ENCODE measurements at places on chromosomes 6 and 20.

- H3K4me1 ChIP-seq, result no peaks in the 10 kb centered on the region
- no peak overlapping the region for H3K4me3 ChIP-seq
- H3K36me3 ChIP-seq, result no peaks in the 10 kb centered on the region
- ATAC-seq, result no peak
- no peak overlapping the region for H3K27ac ChIP-seq
Observed at GRCh38 chr20:3692706-3693294, 11.0 kb upstream of the ADAM33 start.

GRCh38 chr6:134523051-134523450 lies 205.1 kb upstream of the SGK1 start:
- no peak for ATAC-seq
- peaks cover 9% of the 10 kb centered on the region for H3K4me1 ChIP-seq
- H3K4me3 ChIP-seq, result no peak overlapping the region
- H3K36me3 ChIP-seq, result no peaks in the 10 kb centered on the region
- H3K27ac ChIP-seq, result peak overlapping the region; percentile 13

GRCh38 chr6:36375644-36376155 lies 11.8 kb downstream of the ETV7 start:
- no peak for ATAC-seq
- peaks cover 14% of the 10 kb centered on the region for H3K4me1 ChIP-seq
- no peak overlapping the region for H3K4me3 ChIP-seq
- no peaks in the 10 kb centered on the region for H3K27me3 ChIP-seq

- H3K27ac ChIP-seq, result no peak overlapping the region
- no peaks in the 10 kb centered on the region for H3K36me3 ChIP-seq
- H3K27me3 ChIP-seq, result peaks cover 8% of the 10 kb centered on the region
Observed at GRCh38 chr6:99017150-99017549, 69.4 kb upstream of the FBXL4 start.

- no peaks in the 10 kb centered on the region for H3K36me3 ChIP-seq
- peaks cover 7% of the 10 kb centered on the region for H3K4me1 ChIP-seq
- peaks cover 30% of the 10 kb centered on the region for H3K27me3 ChIP-seq
Observed at GRCh38 chr20:58127701-58128111, 100.7 kb downstream of the ANKRD60 start.

- no peak for ATAC-seq
- no peak overlapping the region for H3K4me3 ChIP-seq
- no peaks in the 10 kb centered on the region for H3K27me3 ChIP-seq
Observed at GRCh38 chr6:131377112-131377705, 195.8 kb upstream of the ARG1 start.

DNA sequence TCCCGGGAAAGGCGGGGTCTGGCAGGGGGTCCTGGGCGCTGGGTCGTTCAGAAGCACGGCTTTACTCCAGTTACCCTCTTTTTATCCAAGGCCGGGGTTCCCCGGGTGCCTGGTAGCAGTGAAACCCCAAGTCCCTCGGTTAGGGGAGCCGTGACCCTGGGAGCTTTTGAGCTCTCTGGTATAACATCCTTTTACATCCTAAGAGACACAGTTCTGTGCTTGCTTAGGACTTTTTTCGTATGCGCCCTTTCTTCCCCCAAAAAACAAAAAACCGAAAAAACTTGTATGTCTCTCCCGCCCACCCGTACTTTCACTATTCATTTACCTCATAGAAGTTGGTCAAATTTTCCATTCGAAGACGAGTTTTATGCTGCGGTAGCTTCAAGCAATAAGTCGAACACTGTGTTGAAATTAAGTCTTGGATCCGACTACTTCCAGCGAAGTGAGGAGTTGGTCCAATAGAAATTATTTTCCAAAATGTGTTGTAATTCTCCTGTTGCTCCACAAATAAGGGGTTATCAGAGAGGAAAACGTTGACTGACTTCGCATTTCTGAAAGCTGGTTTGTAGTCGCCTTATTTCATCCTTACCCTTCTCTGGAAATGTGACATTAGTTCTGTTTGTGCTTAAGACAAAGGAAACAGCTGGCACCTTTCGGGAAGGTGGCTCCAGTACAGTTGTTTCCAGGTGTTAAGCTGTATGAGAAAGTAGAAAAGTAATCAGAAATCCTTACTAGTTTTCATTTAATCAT lies 816 bp upstream of the MAN1A1 start:
- ATAC-seq, result peak; percentile 50
- peaks cover 37% of the 10 kb centered on the region for H3K36me3 ChIP-seq
- H3K27ac ChIP-seq, result peak overlapping the region; percentile 94

- ATAC-seq, result no peak
- H3K27me3 ChIP-seq, result no peaks in the 10 kb centered on the region
- peak overlapping the region; percentile 37 for H3K27ac ChIP-seq
- H3K36me3 ChIP-seq, result peaks cover 19% of the 10 kb centered on the region
- no peak overlapping the region for H3K4me3 ChIP-seq
- peaks cover 5% of the 10 kb centered on the region for H3K4me1 ChIP-seq
Observed at GRCh38 chr6:37321101-37321500, 32.7 kb upstream of the RNF8 start.

DNA sequence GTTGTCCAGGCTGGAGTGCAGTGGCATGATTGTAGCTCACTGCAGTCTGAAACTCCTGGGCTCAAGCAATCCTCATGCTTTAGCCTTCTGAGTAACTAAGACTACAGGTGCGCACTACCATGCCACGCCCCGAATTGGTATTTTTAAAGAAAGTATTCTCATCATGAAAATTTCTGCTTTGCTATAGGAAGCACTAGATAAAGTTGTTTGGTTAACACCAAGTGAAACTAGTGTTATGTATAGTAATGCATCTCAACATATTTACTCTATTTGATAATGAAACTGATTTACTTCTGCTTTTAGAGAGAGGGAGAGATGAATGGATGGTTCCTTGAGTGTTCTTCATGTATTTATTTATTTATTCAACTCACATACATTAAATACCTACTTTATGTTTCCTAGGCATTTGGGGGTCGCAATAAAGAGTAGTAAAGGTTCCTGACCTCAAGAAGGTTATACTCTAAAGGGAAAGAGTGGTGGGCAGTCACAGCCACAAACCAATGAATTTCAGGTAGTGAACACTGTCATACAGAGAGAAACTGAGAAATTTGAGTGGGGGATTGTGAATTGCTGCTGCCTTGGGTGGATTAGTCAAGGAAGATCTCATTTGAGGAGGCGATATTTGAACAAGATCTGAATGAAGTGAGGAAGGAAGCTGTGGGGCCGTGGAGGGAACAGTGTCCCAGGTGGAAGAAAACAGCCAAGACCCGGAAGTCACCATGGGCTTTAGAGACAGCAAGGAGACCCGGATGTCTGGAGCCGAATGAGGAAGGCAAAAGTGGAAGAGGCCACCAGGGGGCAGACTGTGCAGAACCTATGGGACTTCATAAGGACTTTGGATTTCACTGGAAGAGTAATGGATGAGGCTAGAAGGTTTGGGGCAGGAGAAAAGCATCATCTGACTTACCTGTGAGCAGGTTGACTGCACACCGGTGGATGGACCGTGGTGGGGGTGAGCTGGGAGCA lies 185.6 kb downstream of the TSHZ2 start:
- H3K4me1 ChIP-seq, result peaks cover 23% of the 10 kb centered on the region
- H3K36me3 ChIP-seq, result peaks cover 6% of the 10 kb centered on the region
- no peaks in the 10 kb centered on the region for H3K27me3 ChIP-seq

GRCh38 chr6:111423960-111424846 lies 58.8 kb downstream of the REV3L start:
- peak overlapping the region; percentile 45 for H3K4me3 ChIP-seq
- no peak for ATAC-seq
- peaks cover 19% of the 10 kb centered on the region for H3K36me3 ChIP-seq
- peaks cover 26% of the 10 kb centered on the region for H3K4me1 ChIP-seq
- H3K27ac ChIP-seq, result peak overlapping the region; percentile 35
- no peaks in the 10 kb centered on the region for H3K27me3 ChIP-seq

- H3K27me3 ChIP-seq, result no peaks in the 10 kb centered on the region
- no peaks in the 10 kb centered on the region for H3K36me3 ChIP-seq
- no peak overlapping the region for H3K27ac ChIP-seq
- H3K4me1 ChIP-seq, result peaks cover 26% of the 10 kb centered on the region
Observed at GRCh38 chr6:131250122-131250521, 114.9 kb downstream of the AKAP7 start.

GRCh38 chr6:138129190-138129589 lies 22.0 kb upstream of the PERP start:
- H3K4me3 ChIP-seq, result no peak overlapping the region
- H3K27me3 ChIP-seq, result peaks cover 13% of the 10 kb centered on the region
- H3K27ac ChIP-seq, result no peak overlapping the region
- no peaks in the 10 kb centered on the region for H3K36me3 ChIP-seq
- ATAC-seq, result no peak

- ATAC-seq, result no peak
- H3K4me3 ChIP-seq, result no peak overlapping the region
- peaks cover 8% of the 10 kb centered on the region for H3K27me3 ChIP-seq
- no peaks in the 10 kb centered on the region for H3K36me3 ChIP-seq
Observed at GRCh38 chr6:106347219-106347618, 13.3 kb upstream of the CRYBG1 start.

DNA sequence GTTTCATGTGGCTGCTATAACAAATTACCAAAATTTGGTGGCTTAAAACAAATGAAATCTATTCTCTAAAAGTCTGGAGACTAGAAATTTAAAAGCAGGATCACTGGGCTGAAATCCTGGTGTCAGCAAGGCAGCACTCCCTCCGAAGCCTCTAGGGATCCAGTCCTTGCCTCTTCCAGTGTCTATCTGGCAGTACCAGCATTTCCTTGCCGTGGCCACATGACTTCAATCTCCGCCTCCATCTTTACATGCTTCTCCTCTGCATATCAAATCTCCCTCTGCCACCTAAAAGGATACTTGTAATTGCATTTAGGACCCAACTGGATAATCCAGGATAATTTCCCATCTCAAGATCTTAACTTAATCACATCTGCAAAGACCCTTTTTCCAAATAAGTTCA lies 30.2 kb downstream of the ARHGAP18 start:
- H3K36me3 ChIP-seq, result no peaks in the 10 kb centered on the region
- H3K4me3 ChIP-seq, result no peak overlapping the region
- peaks cover 29% of the 10 kb centered on the region for H3K4me1 ChIP-seq
- H3K27me3 ChIP-seq, result no peaks in the 10 kb centered on the region
- H3K27ac ChIP-seq, result no peak overlapping the region
- ATAC-seq, result no peak

DNA sequence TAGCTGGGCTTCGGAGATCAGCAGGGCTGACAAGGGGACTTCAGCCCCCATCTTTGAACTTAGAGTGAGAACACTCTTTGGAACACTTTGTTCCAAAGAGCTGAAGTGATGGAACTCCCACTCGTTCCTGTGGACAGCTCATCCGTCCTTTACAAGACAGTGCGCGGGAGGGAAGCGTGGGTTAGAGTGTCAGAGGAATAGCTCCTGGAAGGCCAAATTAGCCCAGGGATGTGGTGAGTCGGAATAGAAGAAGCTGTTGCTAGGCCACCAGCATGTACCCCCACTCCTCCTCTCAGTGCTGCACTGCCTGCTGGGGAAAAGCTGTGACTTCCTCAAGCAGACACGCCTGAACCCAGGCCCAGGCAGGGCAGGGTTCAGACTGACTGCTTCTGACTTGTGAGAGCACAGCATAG lies 1.7 kb downstream of the SDCBP2 start:
- H3K27me3 ChIP-seq, result no peaks in the 10 kb centered on the region
- H3K4me3 ChIP-seq, result no peak overlapping the region
- ATAC-seq, result no peak
- H3K36me3 ChIP-seq, result peaks cover 8% of the 10 kb centered on the region
- no peak overlapping the region for H3K27ac ChIP-seq

GRCh38 chr6:139257821-139258398 lies 33.9 kb downstream of the TXLNB start:
- H3K4me1 ChIP-seq, result peaks cover 36% of the 10 kb centered on the region
- H3K36me3 ChIP-seq, result no peaks in the 10 kb centered on the region
- H3K4me3 ChIP-seq, result peak overlapping the region; percentile 40

- no peaks in the 10 kb centered on the region for H3K27me3 ChIP-seq
- H3K4me1 ChIP-seq, result peaks cover 13% of the 10 kb centered on the region
- no peaks in the 10 kb centered on the region for H3K36me3 ChIP-seq
- H3K4me3 ChIP-seq, result no peak overlapping the region
Observed at GRCh38 chr6:2909718-2910117, 6.6 kb upstream of the SERPINB9 start.

GRCh38 chr20:11716239-11716944 lies 201.3 kb upstream of the BTBD3 start:
- no peak overlapping the region for H3K4me3 ChIP-seq
- H3K36me3 ChIP-seq, result no peaks in the 10 kb centered on the region
- H3K27me3 ChIP-seq, result no peaks in the 10 kb centered on the region
- H3K27ac ChIP-seq, result no peak overlapping the region

- H3K27ac ChIP-seq, result peak overlapping the region; percentile 96
- no peaks in the 10 kb centered on the region for H3K27me3 ChIP-seq
- H3K36me3 ChIP-seq, result peaks cover 36% of the 10 kb centered on the region
- H3K4me3 ChIP-seq, result peak overlapping the region; percentile 96
Observed at GRCh38 chr6:26383624-26384417, 913 bp downstream of the BTN2A2 start.

DNA sequence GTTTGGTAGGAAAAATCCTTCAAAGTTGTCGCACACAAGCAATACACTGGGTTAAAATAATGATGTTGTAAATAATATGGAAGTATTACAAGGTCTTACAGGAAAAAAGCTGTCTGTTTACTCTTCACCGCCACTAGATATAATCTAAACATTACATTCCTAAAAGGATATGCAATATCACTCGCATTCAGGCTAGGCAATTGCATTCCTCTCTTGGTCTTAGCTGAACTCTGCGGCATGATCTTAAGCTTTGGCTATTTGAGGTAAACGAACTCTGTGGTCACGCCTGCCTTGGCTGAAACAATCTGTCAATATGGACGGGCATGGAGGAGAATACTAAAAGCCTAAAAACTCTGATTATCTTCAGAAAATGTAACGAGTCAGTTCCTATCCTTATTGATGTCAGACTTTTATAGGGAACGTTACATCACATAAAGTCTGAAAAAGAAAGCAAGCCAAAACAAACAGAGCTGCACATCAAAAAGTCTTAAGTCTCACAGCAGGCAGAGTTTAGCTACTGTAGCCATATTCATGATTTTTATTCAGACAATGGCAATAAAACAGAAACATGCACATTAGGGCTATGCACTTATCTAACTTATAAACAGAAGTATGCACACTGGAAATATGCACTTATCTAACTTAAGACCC lies 30.8 kb upstream of the FILIP1 start:
- H3K4me1 ChIP-seq, result no peaks in the 10 kb centered on the region
- H3K27ac ChIP-seq, result no peak overlapping the region
- H3K27me3 ChIP-seq, result peaks cover 12% of the 10 kb centered on the region
- H3K4me3 ChIP-seq, result no peak overlapping the region
- ATAC-seq, result no peak

GRCh38 chr6:17446713-17447112 lies 53.3 kb downstream of the CAP2 start:
- no peak for ATAC-seq
- H3K4me3 ChIP-seq, result no peak overlapping the region
- H3K4me1 ChIP-seq, result no peaks in the 10 kb centered on the region
- peaks cover 10% of the 10 kb centered on the region for H3K27me3 ChIP-seq
- H3K36me3 ChIP-seq, result no peaks in the 10 kb centered on the region
- no peak overlapping the region for H3K27ac ChIP-seq

- ATAC-seq, result no peak
- H3K27ac ChIP-seq, result no peak overlapping the region
- peaks cover 90% of the 10 kb centered on the region for H3K36me3 ChIP-seq
- no peaks in the 10 kb centered on the region for H3K27me3 ChIP-seq
- peaks cover 9% of the 10 kb centered on the region for H3K4me1 ChIP-seq
- H3K4me3 ChIP-seq, result no peak overlapping the region
Observed at GRCh38 chr20:13735826-13736225, 48.9 kb downstream of the ESF1 start.

Measured in activated T-helper 17 cell treated with anti-CD3 and anti-CD28 coated beads, Interleukin-2, amount 50 U/mL, for 72 hours (primary cell).